ENCODE measurements at places on chromosomes 3 and 15. TPM values are rescaled to one million over a fixed set of nuclear protein-coding genes. Genes with fewer than 3 reads are reported as not detected.

- no peak for DNase-seq
Measured at GRCh38 chr3:63613561-63613960, 38.9 kb upstream of the SNTN start.

DNA sequence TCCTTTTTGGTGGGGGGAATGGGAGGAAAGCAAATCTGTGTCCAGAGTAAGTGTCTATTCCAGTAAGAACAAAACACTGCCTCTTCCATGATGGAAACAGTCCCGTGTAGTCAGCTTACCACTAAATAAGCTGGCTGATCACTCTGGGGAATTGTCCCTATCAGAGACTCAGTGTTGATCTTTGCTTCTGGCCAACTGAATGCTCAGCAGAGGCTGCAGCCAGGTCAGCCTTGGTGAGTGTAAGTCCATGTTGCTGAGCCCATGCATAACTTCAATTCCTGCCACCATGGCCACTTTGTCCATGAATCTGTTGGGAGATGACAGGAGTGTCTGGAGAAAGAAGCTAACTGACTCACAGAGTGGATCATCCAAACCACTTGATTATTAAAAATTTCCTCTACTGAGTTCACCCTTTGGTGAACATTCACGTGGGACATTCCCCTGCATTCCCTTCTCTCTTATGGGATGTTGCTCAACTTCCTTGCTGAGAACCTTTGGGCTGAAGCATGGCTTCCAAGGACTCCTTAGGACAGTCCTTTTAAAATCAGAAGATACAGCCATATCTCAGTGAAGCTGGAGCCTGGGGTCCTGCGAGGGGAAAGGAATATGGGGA, 33.9 kb upstream of the XCR1 start:
- DNase-seq: no peak

MGLL gene
- 36.4 TPM for total RNA-seq

SLC28A2 gene
- 0.10 TPM for total RNA-seq

CCR3 gene
- 0.51 TPM for total RNA-seq
